Stimulated activated CD8-positive, alpha-beta memory T cell treated with anti-CD3 and anti-CD28 coated beads, Interleukin-7, amount 100 ng/mL, for 1 hour (primary cell): ENCODE measurements at places on chromosomes 4 and X.

- no peak for DNase-seq
These were observed 21.7 kb downstream of the RBPJ start for GRCh38 chr4:26342328-26343037.

DNA sequence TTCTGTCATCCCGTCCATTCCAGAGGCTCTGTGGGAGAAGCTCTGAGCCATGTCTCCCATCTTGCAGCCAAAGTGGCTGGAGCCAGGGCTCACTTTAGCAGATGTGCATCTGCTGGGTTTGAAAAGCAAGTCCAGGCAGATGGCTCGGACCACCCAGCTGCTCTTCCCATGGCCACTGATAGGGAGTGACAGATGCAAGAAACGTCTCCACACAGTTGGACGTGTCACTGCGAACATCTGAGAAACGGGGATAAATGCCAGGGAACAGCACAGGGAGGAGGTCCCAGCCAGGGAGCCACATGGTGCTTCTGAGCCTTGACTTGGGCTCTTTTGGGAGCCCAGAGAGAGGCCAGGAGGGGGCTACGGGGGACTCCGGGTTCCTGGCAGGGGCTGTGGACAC lies 242.3 kb downstream of the AFAP1 start:
- DNase-seq, result no peak

DNA sequence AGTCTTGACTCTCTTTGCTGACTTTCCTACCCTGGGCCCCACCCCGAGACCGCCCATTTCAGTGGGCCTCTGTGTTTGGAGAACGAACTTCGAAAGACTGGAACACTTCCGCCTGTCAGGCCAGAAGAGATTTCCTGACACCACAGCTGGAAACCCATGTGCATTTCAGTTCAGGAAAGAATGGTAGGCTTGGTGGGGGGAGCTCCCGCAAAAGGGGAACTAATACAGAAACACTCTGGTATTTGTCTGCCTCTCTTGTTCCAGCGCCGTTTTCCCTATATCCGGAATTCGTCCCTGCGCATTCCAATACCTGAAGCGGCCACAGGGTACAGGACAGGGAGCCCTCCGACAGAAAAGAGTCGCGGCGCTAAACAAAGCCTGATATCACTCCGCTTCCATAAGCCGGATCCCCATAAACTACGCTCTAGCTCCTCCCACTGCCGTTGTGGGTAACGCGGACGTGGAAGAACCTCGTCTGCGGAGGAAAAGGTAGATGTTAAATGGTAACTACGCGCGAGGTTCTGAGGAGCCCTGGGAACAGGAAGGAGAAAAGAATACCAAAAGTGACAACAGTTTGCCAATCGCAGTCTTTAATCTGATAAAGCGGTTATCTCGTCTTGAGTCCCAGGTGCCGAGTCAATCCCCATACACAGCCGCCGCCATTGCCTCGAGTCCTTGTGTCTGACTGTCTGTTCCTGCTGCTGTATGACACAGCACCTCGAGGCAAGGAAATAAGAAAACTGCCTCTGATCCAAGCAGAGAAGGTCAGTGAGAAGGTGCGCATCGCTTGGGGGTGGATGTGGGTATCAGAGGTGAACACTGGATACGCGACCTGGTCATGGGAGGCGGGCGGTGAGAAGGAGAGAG lies at the start of gene ARMCX5:
Gene ARMCX5 (plus strand): TSS at position 432 of the 867 bp plus-strand sequence. CDS start 2,627 bp downstream, outside the sequence.
- DNase-seq, result peak; percentile 41

GRCh38 chr4:125891597-125892258 lies 577.0 kb downstream of the FAT4 start:
- no peak for DNase-seq

GRCh38 chr4:84680956-84681355 lies 98.0 kb downstream of the CDS1 start:
- no peak for DNase-seq

DNA sequence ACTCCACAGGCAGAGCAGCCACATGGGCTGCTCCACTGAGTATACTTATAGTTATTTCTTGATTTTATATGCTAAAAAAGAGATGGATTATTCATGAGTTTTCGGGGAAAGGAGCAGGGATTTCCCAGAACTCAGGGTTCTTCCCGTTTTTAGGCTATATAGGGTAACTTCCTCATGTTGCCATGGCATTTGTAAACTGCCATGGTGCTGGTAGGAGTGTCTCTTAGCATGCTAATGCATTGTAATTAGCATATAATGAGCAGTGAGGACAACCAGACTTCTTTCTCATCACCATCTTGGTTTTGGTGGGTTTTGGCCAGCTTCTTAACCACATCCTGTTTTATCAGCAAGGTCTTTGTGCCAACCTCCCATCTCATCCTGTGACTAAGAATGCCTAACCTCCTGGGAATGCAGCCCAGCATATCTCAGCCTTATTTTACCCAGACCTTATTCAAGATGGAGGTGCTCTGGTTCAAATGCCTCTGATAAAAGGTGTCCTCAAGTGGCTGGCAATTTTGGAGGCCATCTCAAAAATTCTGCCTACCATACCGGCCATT lies 213.0 kb upstream of the VEGFC start:
- DNase-seq, result no peak

GRCh38 chr4:83217721-83218522 lies 66.7 kb downstream of the COQ2 start:
- peak; percentile 43 for DNase-seq

DNA sequence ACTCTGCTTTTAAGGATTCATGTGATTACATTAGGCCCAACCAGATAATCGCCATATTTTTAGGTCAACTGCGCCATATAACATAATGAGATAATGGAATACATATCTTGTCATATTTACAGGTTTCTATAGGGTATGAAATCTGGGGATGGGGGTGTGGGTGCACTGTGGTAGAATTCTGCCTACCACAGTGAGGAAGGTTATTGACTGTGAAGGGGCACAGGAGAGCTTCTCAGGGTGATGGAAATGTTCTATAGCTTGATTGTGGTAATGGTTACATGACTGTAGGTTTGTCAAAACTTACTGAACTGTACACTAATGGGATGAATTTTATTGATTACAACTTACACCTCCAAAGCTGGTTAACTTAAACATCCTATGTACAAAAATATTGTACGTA lies 15.9 kb downstream of the USP53 start:
- no peak for DNase-seq

DNA sequence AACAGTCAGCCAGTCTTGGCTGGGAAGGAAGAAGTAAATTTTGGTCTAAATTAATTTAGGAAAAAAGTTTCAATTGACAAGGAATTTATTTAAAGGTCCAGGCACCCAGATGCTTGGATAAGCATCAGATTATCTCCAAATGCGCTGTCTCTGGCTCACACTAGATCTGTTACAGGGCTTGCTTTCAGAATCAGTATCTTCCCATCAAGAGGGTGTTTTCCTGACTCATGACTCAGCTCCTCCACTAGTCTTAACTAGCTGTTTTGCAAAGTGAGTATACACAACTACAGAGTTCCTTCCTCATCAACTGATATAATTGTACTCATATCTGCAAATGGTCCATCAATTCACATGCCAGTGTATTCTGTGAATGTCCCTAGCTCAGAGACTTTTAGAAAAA lies 482.1 kb upstream of the CPEB2 start:
- no peak for DNase-seq

GRCh38 chr4:141391293-141391692 lies 170.6 kb downstream of the ZNF330 start:
- DNase-seq, result no peak

GRCh38 chr4:170599894-170600293 lies 510.1 kb upstream of the AADAT start:
- DNase-seq, result no peak

GRCh38 chr4:14428125-14428524 lies 574.2 kb upstream of the CPEB2 start:
- no peak for DNase-seq

DNA sequence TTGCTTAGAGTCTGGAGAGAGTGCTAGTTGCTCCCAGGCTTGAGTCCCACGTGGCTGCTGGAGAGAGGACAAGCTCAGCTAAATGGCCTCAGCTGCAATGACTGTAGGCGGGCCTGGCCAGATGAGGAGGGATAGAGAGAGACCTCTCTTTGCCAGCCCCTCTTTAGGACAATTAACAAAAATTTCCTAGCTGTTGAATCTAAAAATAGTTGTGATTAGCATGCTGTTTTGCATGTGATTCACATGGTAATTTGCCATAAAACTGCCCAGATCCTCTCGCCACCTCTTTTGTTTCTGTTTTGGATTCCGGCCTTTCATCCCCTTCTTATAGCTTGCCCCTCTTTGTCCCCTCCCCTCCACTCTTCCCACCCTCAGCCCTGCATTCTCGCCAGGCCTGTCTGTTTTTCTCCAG lies 28.9 kb upstream of the PRPS1 start:
- DNase-seq, result no peak
